ENCODE measurements at places on chromosomes 1 and 21.

GRCh38 chr1:89035080-89035479 is 12.4 kb upstream of the GBP3 start:
- no peaks in the 10 kb centered on the region for H3K4me1 ChIP-seq
- no peaks in the 10 kb centered on the region for H3K36me3 ChIP-seq
- no peak for DNase-seq
- no peak overlapping the region for H3K27ac ChIP-seq
- H3K4me3 ChIP-seq: no peak overlapping the region
- no peaks in the 10 kb centered on the region for H3K27me3 ChIP-seq

DNA sequence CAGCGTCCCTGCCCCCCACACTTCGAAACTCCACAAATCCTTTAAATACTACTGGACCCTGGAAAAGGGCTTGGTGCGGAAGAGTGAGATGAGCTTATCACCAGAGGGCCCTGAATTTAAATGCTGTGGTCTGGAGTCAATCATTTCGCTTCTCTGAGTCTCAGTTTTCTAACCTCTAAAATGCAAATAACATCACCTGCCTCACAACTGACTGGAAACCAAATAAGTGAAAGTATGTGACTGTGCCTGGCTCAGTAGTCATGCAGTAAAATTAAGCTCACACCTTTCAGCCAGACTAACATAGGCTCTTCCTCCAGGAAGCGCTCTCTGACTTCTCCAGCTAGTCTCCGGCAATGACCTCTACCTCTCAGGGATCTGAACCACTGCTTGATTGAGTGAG is 4.2 kb downstream of the GJA4 start:
- no peaks in the 10 kb centered on the region for H3K36me3 ChIP-seq
- H3K4me1 ChIP-seq: no peaks in the 10 kb centered on the region
- no peak for DNase-seq
- peaks cover 11% of the 10 kb centered on the region for H3K27me3 ChIP-seq

DNA sequence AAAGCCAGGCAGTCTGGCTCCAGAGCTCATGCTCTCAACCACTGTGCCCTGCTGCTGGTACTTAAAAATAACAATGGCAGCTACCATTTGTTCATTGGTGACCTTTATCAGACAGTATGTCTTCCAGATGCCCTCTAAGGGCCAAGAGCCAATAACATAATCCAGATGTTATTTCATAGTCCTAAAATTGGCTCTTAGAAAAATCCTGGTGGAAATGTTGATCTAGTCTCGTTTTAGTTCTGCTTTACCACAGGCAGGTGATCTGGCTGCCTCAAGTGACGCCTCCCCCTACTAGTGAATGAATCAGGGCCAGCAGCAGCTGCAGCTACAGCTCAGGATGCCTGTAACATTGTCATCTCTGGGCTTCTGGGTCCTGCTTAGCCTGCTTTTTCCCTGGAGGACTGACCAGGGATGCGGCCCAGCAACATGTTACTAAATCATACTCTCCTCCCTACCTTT is 12.6 kb upstream of the HMGN2 start:
- H3K27me3 ChIP-seq: no peaks in the 10 kb centered on the region
- H3K4me1 ChIP-seq: no peaks in the 10 kb centered on the region
- peaks cover 30% of the 10 kb centered on the region for H3K36me3 ChIP-seq
- H3K27ac ChIP-seq: no peak overlapping the region
- DNase-seq: no peak

DNA sequence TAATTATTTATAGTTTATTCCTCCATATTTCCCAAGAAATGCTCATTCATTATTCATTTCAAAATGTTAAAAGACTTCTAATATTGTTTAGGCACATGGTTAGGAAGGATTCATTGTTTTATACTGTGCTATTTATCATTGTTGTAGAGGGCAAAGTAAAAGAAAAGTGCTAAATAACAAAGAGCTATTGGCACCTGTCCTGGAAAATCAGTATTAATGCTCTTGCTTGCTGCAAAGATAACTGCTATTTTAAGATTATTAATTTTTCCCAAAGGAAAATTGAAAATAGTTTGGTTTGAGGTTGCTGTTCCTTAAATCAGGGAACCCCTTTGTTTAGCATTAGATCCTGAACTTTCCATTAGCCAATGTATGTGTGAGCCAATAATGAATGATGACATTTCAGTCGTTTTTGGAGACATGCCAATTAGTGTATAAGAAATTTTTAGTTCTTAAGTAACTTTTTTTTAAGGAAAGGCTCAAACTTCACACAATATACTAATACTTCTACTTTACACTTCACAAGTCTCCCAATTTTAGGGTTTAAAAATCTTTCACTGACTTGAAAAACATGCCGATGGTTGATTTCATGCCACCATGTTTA is 39.9 kb downstream of the EPB41 start:
- no peak for DNase-seq
- no peak overlapping the region for H3K27ac ChIP-seq
- no peak overlapping the region for H3K4me3 ChIP-seq
- H3K36me3 ChIP-seq: no peaks in the 10 kb centered on the region
- H3K4me1 ChIP-seq: no peaks in the 10 kb centered on the region

- H3K27me3 ChIP-seq: no peaks in the 10 kb centered on the region
- no peaks in the 10 kb centered on the region for H3K36me3 ChIP-seq
- peak overlapping the region; percentile 74 for H3K27ac ChIP-seq
- no peak overlapping the region for H3K4me3 ChIP-seq
- DNase-seq: peak; percentile 62
These were observed 3.6 kb downstream of the RGS1 start for GRCh38 chr1:192579010-192579738.

GRCh38 chr1:192689459-192689858 is 53.5 kb downstream of the RGS13 start:
- H3K4me1 ChIP-seq: no peaks in the 10 kb centered on the region
- no peak for DNase-seq
- no peaks in the 10 kb centered on the region for H3K36me3 ChIP-seq

- no peak overlapping the region for H3K4me3 ChIP-seq
- no peak for DNase-seq
- no peaks in the 10 kb centered on the region for H3K36me3 ChIP-seq
- no peak overlapping the region for H3K27ac ChIP-seq
- H3K27me3 ChIP-seq: no peaks in the 10 kb centered on the region
These were observed 183.0 kb downstream of the ZBTB18 start for GRCh38 chr1:244234009-244234643.

Measured in trophoblast cell (in vitro differentiated cells and primary cell).